ENCODE measurements at places on chromosomes 2 and 18.

GRCh38 chr2:39183673-39184072 is 60.1 kb downstream of the CDKL4 start:
- DNase-seq, result no peak

DNA sequence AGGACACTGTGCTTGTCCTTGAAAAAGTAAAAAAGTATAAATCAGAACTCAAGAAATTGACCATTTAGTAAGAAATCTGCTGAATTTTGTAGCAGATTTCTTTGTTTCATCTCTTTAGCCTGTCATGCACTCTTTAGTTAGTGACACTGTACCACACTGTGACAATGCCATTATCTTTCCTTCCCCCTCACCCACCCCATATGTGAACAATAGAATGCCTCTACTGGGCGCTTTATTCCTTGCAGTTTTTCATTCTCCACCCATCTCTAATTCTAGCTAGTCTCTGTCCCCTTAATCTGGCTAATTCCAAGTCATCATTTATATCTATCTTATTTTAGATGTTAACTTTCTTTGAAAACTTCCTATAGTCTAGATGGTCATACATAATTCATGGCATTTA is 241.0 kb downstream of the LRP1B start:
- no peak for DNase-seq

GRCh38 chr18:58674863-58675472 is 3.7 kb downstream of the MALT1 start:
- DNase-seq, result no peak

DNA sequence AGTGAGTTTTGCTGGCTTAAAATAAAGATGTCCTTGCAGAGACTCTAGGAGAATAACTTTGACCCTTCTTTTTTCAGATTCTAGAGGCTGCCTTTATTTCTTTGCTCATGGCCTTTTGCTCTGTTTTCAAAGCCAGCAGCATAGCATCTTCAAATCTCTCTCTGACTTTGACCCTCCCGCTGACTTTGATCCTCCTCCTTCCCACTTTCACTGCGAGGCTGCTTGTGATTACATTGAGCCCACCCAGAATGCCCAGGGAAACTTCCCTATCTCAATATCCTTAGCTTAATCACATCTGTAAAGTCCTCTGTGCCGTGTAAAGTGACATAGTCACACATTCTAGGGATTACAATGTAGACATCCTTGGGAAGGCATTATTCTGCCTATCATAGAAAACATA is 23.9 kb downstream of the TACR1 start:
- DNase-seq, result no peak

- no peak for DNase-seq
Measured at GRCh38 chr2:62641410-62641843, 64.1 kb upstream of the EHBP1 start.

- no peak for DNase-seq
Measured at GRCh38 chr2:146634230-146635097, 1210.4 kb upstream of the ACVR2A start.

Measured in anterior cingulate cortex (tissue), 58 donors.